ENCODE measurements at places on chromosomes 13 and 19. TPM values are rescaled to one million over a fixed set of nuclear protein-coding genes. Genes with fewer than 3 reads are reported as not detected.
A peak's percentile ranks its signal among the peaks of the same experiment; 100 is the strongest.

GRCh38 chr19:31348481-31349159 lies 616 bp downstream of the TSHZ3 start:
- H3K27ac ChIP-seq: peak overlapping the region; percentile 99
- no peaks in the 10 kb centered on the region for H3K36me3 ChIP-seq
- H3K4me3 ChIP-seq: peak overlapping the region; percentile 75
- peaks cover 9% of the 10 kb centered on the region for H3K4me1 ChIP-seq
- no peaks in the 10 kb centered on the region for H3K27me3 ChIP-seq
- DNase-seq: peak; percentile 56

- H3K27me3 ChIP-seq: no peaks in the 10 kb centered on the region
- no peaks in the 10 kb centered on the region for H3K36me3 ChIP-seq
- H3K27ac ChIP-seq: no peak overlapping the region
- no peak overlapping the region for H3K4me3 ChIP-seq
- no peaks in the 10 kb centered on the region for H3K4me1 ChIP-seq
- DNase-seq: no peak
These were observed 211.8 kb downstream of the RBM26 start for GRCh38 chr13:79194272-79194671.

- no peaks in the 10 kb centered on the region for H3K4me1 ChIP-seq
- H3K27ac ChIP-seq: peak overlapping the region; percentile 69
- H3K36me3 ChIP-seq: no peaks in the 10 kb centered on the region
- peak; percentile 21 for DNase-seq
- no peaks in the 10 kb centered on the region for H3K27me3 ChIP-seq
These were observed 10.6 kb downstream of the CAPN12 start for GRCh38 chr19:38733493-38734175.

The ZNF224 gene
- total RNA-seq: 31.3 TPM

- no peaks in the 10 kb centered on the region for H3K27me3 ChIP-seq
- no peak overlapping the region for H3K27ac ChIP-seq
- H3K36me3 ChIP-seq: no peaks in the 10 kb centered on the region
- no peak overlapping the region for H3K4me3 ChIP-seq
These were observed 5.1 kb upstream of the FCGBP start for GRCh38 chr19:39939556-39939955.

Data from uterus (tissue), 4 donors.